SIG-M5 (cell line): ENCODE measurements at places on chromosomes 11 and 22.

DNA sequence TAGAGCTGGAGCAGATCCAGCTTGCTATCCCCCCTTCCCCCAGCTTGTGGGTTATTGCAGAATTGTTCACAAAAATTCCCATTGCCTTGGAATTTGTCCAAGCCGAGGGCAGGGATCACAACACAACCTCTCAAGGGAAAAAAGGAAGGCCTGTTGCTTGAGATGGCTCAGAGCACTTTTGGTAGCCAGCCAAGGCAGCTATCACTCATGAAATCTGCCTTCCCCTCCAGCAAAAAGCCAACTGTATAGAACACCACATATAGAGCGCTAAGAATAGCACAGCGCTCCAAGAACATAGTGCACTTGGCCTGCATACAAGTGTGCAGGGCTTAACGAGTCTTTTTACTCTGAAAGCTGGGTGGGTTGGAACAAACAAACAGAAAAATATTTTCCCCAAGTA, 46.2 kb downstream of the FAM83F start:
- no peak for DNase-seq

- DNase-seq: no peak
Measured at GRCh38 chr22:20650294-20651207, 123.4 kb upstream of the SERPIND1 start.

GRCh38 chr11:113538451-113539412, 63.5 kb upstream of the DRD2 start:
- DNase-seq: no peak

GRCh38 chr11:70854901-70855556, 397.3 kb downstream of the SHANK2 start:
- no peak for DNase-seq

GRCh38 chr22:23315341-23315917, 135.1 kb downstream of the BCR start:
- DNase-seq: no peak

DNA sequence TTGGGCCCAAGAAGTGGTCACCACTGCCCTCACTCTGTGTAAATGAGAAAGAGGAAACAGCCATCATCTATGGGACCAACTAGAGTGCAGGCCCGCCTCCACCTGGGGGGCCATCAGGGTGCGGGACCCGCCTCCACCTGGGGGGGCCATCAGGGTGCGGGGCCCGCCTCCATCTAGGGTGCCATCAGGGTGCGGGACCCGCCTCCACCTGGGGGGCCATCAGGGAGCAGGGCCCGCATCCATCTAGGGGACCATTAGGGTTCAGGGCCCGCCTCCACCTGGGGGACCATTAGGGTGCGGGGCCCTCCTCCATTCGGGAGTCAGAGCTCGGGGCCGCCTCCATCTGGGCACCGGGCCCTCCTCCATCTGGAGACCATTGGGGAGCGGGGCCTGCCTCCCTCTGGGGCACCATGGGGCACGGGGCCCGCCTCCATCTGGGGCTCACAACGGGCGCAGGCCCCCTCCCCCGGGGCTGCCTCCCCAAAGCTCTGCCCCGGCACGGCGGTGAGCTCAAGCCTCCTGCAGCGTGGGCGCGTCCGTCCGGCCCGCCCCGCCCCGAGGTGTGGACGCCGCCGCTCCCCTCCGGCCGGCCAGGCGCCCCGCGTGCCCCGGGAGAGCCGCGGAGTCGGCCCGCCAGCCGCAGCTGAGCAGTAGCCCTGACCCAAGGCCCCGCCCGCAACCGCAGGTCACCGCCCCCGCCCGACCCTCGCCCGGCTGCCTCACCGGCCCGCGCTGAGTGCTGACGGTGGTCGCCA, 512 bp downstream of the TOLLIP start:
- no peak for DNase-seq
